EH (cell line): ENCODE measurements at places on chromosomes 3 and 15.

DNA sequence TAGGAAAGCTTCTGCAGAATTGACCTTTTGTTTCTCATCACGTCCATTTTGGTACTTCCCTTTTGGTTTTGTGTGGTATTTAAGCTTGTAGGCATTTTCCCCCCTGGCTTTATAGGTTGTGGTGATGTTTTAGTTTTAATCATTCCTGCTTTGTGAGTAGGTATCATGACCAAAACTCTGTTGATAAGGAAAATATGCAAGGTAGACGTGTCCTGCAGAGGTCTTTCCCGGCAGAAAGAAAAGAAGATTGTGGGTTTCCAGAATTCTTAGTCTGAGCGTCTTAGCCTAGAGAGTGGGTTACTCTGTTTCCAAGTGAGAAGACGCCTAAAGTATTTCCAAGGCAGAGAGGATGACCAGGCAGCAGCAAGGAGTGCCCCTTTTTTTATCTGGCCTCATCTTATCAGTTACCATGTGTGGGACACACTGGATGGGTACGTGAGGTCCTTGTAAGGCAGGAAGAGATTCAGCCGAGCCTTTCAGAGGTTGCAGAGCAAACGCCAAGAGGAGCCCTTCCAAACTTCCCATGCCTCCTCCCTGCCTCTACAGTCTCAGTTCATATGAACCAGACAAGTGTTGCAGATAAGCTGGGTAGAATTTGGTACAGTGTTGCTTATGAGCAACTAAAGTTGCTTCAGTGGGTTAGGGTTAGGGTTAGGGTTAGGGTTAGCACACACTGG, 58.8 kb downstream of the ARNT2 start:
- DNase-seq, result no peak

DNA sequence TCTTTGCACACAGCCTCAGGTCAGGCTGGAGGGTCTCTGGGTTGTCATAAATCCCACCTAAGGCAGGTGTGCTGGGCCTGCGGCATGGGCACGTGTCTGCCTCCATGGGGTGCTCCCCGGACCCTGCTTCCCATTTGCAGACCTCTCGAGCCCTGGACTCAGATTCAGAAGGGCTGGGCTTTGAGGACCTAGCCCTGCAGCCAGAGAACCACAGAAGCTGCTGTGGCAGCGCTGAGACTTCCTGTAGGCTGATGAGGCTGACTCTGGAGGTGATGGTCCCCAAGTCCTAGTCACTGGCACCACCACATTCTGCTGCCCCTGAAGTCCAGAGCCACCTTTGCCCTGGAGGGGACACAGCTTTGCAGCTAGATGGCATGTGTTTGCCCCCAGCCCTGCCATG, 156.4 kb downstream of the LRRC28 start:
- DNase-seq, result no peak

- peak; percentile 66 for DNase-seq
These were observed 29.0 kb upstream of the OSBPL11 start for GRCh38 chr3:125624341-125624740.

DNA sequence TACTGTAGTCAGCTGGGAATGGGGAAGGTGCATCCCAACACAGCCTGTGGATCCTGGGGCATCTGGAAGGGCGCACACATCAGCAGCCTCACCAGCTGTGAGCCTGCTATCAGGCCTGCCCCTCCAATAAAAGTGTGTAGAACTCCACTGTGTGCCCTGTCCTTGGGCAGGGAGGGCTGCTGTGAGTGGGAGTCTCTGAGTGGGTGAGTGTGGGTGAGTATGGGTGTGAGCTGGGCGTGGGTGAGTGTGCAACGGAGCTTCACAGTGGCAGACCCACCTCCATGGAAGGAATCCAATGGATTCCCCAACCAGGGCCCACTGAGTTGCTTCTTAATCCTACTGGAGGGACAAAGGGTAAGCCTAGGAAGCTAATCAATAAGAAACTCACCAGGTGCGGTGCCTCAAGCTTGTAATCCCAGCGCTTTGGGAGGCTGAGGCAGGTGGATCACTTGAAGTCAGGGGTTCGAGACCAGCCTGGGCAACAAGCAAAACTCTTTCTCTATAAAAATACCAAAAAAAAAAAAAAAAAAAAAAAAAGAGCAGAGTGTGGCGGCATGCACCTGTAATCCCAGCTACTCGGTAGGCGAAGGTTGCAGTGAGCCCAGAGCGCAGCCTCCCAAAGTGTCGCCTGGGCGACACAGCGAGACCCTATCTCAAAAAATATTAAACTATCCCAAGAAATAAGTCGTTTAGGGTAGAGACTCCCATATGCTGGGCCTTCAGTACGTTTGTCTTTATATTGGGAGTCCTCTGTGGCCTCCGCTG, 555 bp upstream of the RCCD1 start:
- DNase-seq, result no peak

DNA sequence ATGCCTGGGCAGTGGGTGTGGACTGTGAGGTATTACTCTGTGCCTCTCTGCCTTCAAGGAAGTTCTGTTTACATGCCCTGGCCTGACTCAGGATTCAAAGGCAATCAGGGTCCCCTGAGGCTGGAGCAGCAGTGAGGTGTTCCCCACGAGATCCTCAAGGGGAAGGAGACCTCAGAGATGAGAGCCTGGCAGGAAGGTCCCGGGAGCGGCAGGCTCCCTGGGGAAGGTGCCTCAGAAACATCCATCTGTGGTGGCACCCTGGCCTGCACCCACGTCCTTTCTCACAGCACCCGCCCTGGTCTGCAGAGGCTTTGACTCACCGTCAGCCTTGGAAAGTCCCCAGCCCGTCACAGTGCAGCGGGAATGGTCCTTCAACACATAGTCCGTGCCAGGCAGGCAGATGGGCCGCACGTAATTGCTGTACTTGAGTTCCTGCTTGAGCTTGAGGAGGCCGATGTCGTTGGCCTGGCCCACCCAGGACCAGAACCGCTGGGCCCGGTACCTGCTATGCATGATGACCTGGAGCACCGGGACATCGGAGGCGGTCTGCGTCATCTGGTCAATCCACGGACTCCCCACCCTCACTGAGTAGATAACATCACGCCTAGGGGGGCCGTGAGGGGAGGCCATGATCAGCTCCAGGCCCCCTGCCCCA, 3.6 kb downstream of the PRSS50 start:
- no peak for DNase-seq

GRCh38 chr15:70473581-70474370, 289.6 kb downstream of the UACA start:
- DNase-seq, result no peak

DNA sequence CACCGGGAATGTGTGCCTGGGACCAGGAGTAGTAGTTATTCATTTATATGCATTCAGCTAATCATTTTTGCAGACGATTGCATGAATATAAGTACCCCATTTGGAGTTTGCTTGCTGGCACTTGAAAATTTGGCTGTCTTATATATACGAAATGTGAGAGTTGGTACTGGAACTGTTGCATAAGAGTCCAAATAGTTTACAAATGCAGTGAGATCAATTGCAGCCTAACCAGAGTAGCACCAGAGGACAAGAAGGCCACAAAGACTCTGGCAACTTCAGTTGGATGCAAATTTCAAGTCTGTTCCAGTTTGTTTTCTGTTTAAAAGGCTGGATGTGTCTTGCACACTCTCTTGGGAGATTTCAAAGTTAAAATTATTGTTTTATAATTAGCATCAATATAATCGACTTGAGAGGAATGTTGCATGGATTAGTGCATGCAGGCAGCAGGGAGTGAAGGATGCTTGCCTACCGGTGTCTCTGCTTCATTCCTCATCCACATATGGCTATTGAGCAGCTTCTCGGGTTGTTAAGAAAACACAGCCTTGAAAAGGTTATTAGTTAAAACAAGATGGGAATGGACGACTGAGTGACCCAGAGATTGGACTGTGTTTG, 213.0 kb downstream of the PTPRG start:
- no peak for DNase-seq

GRCh38 chr15:98878862-98879261, 128.7 kb downstream of the PGPEP1L start:
- no peak for DNase-seq

DNA sequence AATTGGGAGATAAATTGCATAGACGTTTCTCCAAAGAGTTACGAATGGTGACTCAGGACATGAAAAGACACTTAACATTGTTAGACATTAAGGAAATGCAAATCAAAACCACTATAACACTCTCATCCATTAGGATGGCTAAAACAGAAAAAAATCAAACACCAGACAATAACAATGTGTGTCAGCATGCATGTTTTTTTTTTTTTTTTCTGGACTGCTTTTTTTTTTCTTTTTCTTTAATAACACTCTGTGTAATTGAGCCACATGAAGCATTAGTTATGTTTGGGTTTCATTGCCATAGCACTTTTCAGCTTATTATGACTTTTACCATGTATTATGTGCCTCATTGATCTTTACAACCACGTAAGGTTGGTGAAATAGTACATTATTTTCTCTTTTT, 95.0 kb downstream of the NFKBIZ start:
- peak; percentile 53 for DNase-seq

- DNase-seq, result no peak
These were observed 619.9 kb upstream of the SUCLG2 start for GRCh38 chr3:68274286-68274685.

- no peak for DNase-seq
These were observed 49.3 kb downstream of the MESD start for GRCh38 chr15:80940331-80940730.

- DNase-seq, result peak; percentile 3
These were observed 53.0 kb upstream of the STXBP5L start for GRCh38 chr3:120854908-120855526.

DNA sequence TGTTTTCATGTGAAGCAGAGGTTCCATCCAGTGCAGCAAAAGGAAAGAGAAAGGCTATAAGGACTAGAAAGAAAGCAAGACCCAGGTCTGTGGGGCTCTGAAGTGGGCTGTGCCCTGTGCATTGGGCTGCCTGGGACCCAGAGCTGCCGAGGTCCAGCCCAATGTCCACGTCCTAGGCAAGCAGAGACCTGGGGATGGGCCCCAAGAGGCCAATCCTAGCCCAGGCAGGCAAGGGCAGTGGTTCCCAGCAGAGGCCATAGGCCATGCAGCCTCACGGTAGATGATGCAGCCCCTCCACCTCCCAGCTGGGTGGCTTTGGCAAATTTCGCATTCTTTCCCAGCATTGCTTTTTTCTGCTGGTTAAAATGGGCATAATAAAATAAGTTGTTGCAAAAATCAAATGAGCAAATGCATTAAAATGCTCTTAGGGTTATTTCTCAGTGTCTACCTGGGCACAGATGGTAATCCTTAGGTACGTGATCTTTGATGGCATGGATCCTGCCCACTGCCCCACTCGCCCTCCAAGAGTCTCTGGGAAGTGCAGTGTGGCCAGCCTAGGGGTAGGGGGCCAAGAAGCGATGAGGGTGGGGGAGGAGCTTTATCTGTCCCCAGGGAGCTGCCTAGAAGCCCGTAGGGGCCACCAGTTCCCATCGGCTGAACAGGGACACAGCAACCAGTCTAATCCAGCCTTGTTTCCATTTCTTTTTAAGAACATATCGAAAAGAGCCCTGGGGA, 22.3 kb upstream of the GP9 start:
- DNase-seq, result no peak

DNA sequence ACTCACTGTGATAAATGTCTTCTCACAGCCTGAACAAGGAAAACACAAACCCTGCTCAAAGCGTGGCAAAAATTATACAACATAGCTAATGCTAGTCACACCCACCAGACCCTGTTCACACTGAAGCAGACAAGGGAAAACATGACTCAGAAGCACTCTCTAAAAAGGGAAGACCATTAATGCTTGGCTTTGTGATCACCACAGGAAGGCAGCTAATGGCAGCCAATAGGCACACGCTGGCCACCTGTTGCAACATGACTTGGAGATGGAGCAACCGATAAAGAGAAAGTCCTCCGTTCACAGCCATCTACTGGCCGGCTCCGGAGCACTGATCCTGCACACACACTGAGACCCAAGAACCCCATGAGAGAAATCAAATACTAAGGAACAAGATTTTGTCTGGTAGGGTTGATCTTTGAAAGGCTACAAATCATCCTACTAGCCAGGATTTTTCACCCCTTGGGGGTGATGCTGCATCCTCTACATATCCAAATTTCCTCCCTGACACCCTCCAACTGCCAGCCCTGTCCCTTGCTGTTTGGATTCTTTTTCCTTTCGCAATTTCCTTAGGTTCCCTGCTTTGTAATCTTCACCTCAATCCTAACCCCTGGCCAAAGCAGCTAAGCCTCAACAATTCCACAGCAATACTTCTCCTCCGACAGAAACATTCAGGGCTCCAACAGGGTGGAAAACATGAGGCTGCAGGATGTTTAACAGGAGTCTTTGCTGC, 3.2 kb downstream of the ZXDC start:
- DNase-seq, result peak; percentile 91

GRCh38 chr3:53994986-53995603, 103.4 kb upstream of the SELENOK start:
- DNase-seq, result no peak

DNA sequence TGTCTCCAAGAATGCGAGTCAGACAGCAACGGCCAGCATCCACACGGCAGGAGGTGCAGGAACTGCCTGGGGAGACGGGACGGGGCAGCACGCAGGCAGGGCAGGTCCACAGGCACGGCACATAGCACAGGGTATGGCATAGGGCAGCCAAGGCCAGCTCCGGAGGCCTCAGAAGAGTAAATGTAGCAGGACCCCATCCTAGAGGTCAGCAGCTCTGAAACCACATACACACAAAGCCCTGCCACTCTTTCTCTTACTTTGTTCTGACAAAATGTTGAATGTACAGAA, 26.9 kb downstream of the ZXDC start:
- DNase-seq, result no peak

GRCh38 chr15:33699691-33700447, 268.4 kb upstream of the CHRM5 start:
- peak; percentile 4 for DNase-seq

DNA sequence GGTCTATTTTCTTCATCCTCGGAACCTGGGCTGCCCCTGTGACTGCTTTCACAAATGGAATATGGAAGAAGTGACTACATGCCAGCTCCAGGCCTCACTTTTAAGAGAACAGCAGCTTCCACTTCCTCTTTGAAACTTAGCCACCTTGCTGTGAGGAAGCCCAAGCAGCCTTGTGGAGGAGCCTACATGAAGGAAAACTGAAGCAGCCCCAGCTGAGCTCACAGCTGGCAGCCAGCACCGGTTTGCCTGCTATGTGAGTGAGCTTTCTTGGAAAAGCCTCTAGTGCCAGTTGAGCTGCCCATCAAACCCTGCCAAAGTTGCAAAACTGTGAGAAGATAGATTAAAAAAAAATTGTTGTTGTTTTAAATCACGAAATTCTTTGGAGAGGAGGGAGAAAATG, 498.0 kb upstream of the PROK2 start:
- DNase-seq, result no peak

GRCh38 chr3:27990324-27990723, 251.1 kb upstream of the CMC1 start:
- no peak for DNase-seq

DNA sequence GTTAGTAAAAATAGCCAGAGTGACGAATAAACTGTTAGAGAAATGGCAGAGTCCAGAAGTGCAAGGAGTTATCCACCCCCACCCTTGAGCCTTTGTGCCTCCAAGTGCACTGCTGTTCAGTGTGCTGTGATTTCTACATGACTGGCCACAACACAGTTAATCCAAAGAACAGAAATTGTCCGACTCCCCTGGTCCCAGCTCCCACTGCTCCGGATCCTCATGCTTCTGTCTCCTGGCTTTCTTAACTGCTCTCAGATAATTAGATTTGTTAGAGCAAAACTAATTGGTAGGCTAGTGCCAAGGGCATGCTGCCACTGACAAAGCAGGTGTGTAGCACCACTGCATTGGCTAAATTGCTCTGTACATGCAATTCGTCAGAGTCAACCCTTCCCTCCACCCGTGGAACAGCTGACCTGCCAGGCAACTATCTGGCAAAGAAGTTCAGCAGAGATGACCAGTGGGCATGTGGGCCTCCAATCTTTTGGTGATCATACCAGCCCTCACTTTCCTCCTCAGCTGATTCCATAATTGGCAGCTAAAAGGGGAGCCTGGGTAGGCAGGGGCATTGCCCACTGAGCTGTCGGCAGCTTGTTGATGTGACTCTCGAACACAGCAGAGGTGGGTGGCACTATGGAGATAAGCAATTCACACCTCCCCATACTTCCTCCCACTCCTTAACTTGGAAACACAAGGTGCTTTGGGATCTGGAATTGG, 18.9 kb upstream of the ACAP2 start:
- DNase-seq, result no peak
